ENCODE measurements at places on chromosomes 2 and 18.
A peak's percentile ranks its signal among the peaks of the same experiment; 100 is the strongest.

DNA sequence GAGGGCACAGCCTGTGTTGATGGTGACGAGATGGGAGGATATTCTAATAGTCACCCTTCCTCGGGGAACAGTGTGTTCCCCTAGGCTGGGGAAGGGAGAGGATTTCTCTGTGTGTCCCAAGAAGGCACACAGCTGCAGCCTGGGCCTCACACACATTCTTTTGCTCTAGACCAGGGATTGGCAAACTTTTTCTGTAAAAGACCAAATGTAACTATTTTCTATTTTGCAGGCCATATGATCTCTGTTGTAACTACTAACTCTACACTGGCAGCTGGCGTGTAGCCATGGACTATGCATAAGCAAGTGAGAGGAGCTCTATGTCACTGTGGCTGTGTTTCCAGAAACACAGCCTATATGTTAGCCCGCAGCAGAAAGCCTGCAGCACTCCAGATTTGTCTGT lies 65.8 kb downstream of the ARHGAP28 start:
- no peaks in the 10 kb centered on the region for H3K4me1 ChIP-seq
- H3K4me3 ChIP-seq = no peak overlapping the region

GRCh38 chr2:102337481-102338386 lies 17.9 kb upstream of the IL18R1 start:
- no peak overlapping the region for H3K27ac ChIP-seq
- H3K27me3 ChIP-seq = peaks cover 4% of the 10 kb centered on the region
- no peaks in the 10 kb centered on the region for H3K36me3 ChIP-seq
- DNase-seq = no peak
- H3K4me1 ChIP-seq = peaks cover 9% of the 10 kb centered on the region

- no peaks in the 10 kb centered on the region for H3K4me1 ChIP-seq
- no peaks in the 10 kb centered on the region for H3K36me3 ChIP-seq
- H3K27me3 ChIP-seq = no peaks in the 10 kb centered on the region
- no peak overlapping the region for H3K27ac ChIP-seq
- no peak overlapping the region for H3K4me3 ChIP-seq
Observed at GRCh38 chr18:29361843-29362242, 1184.9 kb upstream of the CDH2 start.

GRCh38 chr18:9575558-9575957 lies 38.8 kb downstream of the PPP4R1 start:
- DNase-seq = no peak
- H3K27ac ChIP-seq = peak overlapping the region; percentile 38
- no peak overlapping the region for H3K4me3 ChIP-seq
- H3K27me3 ChIP-seq = no peaks in the 10 kb centered on the region

- H3K27me3 ChIP-seq = peaks cover 51% of the 10 kb centered on the region
- peak; percentile 87 for DNase-seq
- H3K27ac ChIP-seq = no peak overlapping the region
- no peaks in the 10 kb centered on the region for H3K36me3 ChIP-seq
- peaks cover 4% of the 10 kb centered on the region for H3K4me1 ChIP-seq
Observed at GRCh38 chr2:72143441-72144273, 4.0 kb downstream of the CYP26B1 start.

- no peaks in the 10 kb centered on the region for H3K36me3 ChIP-seq
- H3K4me3 ChIP-seq = peak overlapping the region; percentile 39
- H3K27ac ChIP-seq = peak overlapping the region; percentile 78
- H3K4me1 ChIP-seq = peaks cover 27% of the 10 kb centered on the region
- no peaks in the 10 kb centered on the region for H3K27me3 ChIP-seq
Observed at GRCh38 chr18:70373042-70373519, 84.2 kb downstream of the SOCS6 start.

DNA sequence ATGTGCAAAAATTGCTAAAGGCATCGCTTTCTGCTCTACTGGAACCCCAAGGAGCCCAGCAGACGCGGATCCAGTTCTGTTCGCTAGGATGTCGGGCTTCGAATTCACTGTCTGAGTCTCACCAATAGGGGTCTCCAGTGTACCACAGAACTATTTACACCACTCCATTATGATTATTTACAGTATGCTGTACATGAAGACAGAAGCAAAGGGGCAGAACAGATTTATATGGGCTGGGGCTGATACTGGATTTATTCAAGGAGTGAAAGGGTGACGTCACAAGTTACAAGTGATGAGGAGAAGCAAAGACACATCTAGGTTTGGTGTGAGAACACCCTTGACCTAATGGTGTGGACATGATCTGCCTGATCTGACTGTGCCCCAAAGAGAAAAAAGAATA lies 185.3 kb upstream of the ATP5MC3 start:
- H3K27ac ChIP-seq = no peak overlapping the region
- no peak for DNase-seq
- H3K36me3 ChIP-seq = no peaks in the 10 kb centered on the region
- H3K4me1 ChIP-seq = no peaks in the 10 kb centered on the region
- no peak overlapping the region for H3K4me3 ChIP-seq

- H3K27me3 ChIP-seq = no peaks in the 10 kb centered on the region
- no peak overlapping the region for H3K27ac ChIP-seq
- H3K36me3 ChIP-seq = no peaks in the 10 kb centered on the region
Observed at GRCh38 chr2:105587637-105588036, 157.1 kb upstream of the NCK2 start.

- peak overlapping the region; percentile 58 for H3K27ac ChIP-seq
- H3K36me3 ChIP-seq = no peaks in the 10 kb centered on the region
- DNase-seq = no peak
- no peaks in the 10 kb centered on the region for H3K27me3 ChIP-seq
- H3K4me1 ChIP-seq = peaks cover 21% of the 10 kb centered on the region
- peak overlapping the region; percentile 83 for H3K4me3 ChIP-seq
Observed at GRCh38 chr18:31943878-31944816, 1.2 kb upstream of the TRAPPC8 start.

DNA sequence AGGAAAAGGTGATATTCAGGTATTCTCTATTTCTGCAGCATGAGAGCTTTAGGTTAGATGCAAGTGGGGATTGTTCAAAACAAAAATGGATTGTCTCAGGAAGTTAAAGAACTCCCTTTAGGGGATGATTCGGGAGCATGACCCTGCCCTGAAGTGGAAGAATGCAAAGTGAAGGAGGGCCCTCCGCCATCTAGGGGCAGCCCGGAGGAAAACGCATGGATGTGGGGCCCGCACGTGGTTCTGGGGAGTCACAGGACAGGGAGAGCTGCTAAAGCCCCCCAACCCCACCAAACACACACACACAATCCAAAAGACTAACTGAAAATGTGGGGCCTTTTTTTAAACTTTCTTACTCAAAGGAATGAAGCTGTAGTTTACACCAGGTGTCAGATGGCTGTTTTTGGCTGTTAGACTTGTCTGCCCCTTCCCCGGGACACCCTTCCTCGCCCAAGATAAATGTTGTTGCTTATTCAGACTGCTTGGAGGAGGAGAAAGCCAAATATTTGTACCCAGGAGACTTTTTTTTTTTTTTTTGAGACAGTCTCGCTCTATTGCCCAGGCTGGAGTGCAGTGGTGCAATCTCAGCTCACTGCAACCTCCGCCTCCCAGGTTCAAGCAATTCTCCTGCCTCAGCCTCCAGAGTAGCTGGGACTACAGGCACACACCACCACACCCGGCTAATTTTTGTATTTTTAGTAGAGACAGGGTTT lies 78.8 kb downstream of the HNRNPLL start:
- H3K4me3 ChIP-seq = no peak overlapping the region
- H3K4me1 ChIP-seq = peaks cover 19% of the 10 kb centered on the region
- no peak for DNase-seq
- peaks cover 16% of the 10 kb centered on the region for H3K27me3 ChIP-seq
- H3K27ac ChIP-seq = no peak overlapping the region
- H3K36me3 ChIP-seq = no peaks in the 10 kb centered on the region

GRCh38 chr2:80303006-80303908 lies 1.3 kb downstream of the LRRTM1 start:
- H3K4me1 ChIP-seq = no peaks in the 10 kb centered on the region
- peak; percentile 66 for DNase-seq
- no peak overlapping the region for H3K4me3 ChIP-seq
- H3K27me3 ChIP-seq = peaks cover 4% of the 10 kb centered on the region
- H3K36me3 ChIP-seq = no peaks in the 10 kb centered on the region
- no peak overlapping the region for H3K27ac ChIP-seq

DNA sequence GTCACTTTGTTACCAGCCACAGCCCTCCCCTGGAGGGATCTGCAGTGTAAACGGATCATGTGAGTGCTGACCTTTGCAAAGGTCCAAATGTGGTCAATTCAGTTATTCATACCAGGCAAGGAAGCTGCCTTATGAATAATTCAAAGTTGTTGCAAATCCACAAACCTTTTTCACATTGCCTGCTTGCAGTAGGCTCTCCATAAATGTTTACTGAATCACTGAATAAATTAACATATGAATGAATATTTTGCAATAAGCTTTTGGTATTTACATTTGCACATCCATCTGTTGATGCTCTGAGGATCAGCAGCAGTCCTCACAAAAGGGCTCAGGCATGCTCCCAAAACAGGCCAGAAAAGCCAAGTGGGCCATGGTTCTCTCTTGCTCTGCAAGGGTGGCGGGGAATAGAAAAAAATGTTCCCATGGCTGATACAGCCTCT lies 156.8 kb downstream of the VAPA start:
- H3K4me3 ChIP-seq = no peak overlapping the region
- no peaks in the 10 kb centered on the region for H3K36me3 ChIP-seq
- DNase-seq = no peak

DNA sequence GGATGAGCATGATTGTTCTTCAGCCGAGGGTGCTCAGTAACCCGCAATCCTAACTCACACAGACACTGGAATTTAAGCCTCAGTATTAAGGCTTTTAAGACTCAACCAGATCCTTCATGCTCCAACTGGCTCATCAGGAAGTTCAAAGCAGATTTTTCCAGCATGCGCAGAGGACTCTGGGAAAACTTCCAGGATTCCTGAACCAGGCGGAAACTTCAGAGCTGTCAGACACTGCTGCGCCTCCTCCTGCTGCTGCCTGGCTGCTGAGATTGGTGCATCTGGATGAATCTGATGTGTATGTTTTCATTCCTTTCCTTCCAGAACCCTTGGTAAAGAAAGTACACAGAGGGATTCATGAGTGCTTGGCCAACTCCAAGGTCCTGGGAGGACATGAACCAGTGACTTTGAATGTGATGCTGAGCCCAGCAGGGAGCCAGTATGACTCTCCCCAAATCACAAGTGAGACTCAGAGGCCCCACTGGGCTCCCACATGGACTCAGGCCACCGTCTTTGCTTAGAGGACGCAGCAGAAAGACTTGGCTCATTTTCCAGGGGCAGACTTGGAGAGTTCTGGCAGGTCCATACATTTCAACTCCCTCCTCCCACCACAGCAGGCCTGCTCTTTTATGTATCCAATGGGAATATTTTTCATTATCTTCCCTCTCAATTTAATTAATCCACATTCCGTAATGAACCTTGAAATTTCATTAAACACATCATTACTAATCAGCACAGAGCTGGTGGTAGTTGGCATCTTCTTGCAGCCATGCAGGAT lies 143.5 kb upstream of the HDAC4 start:
- no peaks in the 10 kb centered on the region for H3K36me3 ChIP-seq
- H3K4me3 ChIP-seq = no peak overlapping the region
- no peak overlapping the region for H3K27ac ChIP-seq
- H3K27me3 ChIP-seq = no peaks in the 10 kb centered on the region

DNA sequence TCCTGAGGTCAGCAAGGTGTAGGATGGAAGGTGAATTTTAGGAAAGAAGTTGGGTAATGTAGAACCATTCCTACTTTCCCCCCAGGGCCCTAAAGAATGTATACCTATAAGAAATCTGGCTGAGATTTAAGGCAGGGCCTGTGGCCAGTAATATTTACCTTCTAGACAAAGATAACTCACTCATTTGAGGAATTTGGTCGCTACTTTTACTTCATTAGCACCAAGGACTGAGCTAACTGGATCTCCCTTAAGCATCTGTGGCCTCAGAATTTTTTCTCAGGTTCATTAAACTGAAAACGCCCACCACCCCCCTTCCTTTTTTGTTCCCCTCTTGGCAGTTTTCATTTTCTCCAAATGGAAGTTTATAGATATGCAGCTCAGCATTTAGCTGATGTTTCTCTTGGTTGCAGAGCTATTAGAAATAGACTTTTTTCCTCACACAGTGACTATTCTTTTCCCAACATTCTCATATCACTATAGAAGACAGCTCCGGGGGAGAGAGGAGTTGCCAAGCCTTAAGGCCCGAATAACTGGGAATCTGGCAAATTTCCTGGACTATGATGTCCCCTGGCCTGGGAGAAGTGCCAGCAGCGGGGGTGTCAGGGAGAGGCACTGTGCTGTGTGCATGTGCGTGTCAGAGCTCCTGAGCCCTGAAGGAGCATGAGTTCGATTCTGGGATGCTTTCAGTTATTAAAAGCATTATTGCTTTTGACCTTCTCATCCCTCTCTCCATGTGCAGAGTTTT lies 310.9 kb downstream of the PRKCE start:
- H3K4me3 ChIP-seq = no peak overlapping the region
- H3K27ac ChIP-seq = peak overlapping the region; percentile 6
- DNase-seq = peak; percentile 67
- H3K27me3 ChIP-seq = no peaks in the 10 kb centered on the region
- H3K36me3 ChIP-seq = no peaks in the 10 kb centered on the region

DNA sequence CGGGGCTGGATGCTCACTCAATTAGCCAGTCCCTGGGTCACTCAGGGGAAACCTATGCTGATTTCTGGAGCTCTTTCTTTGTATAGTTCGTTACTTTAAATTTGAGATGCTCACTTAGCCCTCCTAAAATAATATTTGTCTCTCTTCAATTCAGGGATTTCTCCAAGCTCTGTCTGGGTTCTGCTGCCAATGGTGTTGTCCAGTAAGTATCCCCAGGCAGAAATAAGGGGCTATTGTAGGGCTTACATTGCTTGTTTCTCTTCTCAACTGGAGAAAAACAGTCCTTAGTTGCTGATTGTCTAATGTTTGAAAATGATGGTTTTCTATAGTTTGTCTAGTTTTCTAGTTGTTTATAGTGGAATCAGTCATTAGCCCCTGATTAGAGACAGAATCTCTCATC lies 5.0 kb downstream of the RAB6C start:
- no peak for DNase-seq
- no peaks in the 10 kb centered on the region for H3K4me1 ChIP-seq
- H3K27me3 ChIP-seq = no peaks in the 10 kb centered on the region
- H3K4me3 ChIP-seq = no peak overlapping the region

DNA sequence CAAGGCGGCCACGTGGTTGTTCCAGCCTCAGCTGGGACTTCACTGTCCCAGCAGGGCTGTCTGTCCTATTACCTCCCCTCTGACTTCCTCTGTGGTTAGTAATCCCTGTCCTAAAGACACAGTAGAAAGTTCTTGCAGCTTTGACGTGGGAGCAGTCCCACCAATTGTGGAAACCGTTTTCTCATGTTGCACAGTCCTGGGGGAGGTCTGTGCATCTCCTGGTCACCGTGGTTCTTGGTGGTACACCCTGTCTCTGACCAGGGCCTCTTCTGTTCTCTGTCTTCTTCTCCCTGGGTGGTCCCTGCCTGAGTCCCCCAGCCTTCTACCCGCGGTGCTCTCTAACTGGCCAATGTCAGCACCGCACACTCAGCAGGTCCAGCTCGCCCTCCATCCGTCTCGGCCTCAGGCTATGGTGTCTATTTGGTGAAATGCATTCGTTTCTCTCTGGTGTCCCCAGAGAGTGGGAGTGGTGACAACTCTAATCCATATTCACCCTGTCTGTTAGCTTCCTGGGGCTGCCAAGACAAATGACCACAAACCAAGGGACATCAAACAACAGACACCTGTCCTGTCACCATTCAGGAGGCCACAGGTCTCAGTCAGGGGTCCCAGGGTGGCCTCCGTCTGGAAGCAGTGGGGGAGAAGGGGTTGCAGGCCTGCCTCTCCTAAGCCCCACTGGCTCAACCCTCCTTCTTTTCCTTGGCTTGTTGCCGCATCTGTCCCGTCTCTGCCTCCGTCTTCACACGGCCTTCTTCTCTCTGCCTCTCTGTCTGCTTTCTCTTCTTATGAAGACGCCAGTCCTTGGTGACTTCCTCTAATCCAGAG lies 99.8 kb downstream of the SH3BP4 start:
- H3K36me3 ChIP-seq = peaks cover 86% of the 10 kb centered on the region
- no peak overlapping the region for H3K4me3 ChIP-seq
- DNase-seq = peak; percentile 93

GRCh38 chr2:137091704-137092103 lies 326.4 kb downstream of the THSD7B start:
- no peak overlapping the region for H3K27ac ChIP-seq
- DNase-seq = no peak
- H3K4me1 ChIP-seq = no peaks in the 10 kb centered on the region
- H3K4me3 ChIP-seq = no peak overlapping the region
- H3K27me3 ChIP-seq = no peaks in the 10 kb centered on the region

Measured in osteoblast (primary cell).